Thymus (tissue), 14 donors: ENCODE measurements at places on chromosomes 16 and 17.

- no peak for DNase-seq
Measured at GRCh38 chr17:51611585-51611984, 351.2 kb downstream of the UTP18 start.

- DNase-seq: no peak
Measured at GRCh38 chr17:6374761-6375312, 60.1 kb downstream of the AIPL1 start.

DNA sequence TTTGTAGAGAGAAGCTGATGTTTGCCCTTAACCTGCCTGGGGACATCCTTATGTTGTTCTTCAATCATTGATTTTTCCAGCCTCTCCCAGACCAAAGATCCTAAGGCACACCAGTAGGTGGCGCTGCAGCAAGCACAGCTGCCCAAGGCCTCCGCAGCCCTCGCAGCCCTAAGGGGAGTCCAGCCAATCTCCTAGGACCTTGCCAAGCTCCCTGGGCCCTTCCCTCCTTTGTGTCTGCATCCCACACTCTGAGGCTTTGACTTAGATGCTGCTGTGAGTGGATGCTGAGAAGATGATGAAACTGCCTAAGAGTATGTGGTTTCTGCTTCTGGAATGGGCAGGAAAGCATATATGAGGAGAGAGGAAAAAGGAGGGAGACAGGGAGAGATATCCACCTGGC, 47.1 kb downstream of the SPACA3 start:
- DNase-seq: no peak

GRCh38 chr17:79084291-79085153, 9.9 kb downstream of the ENGASE start:
- DNase-seq: no peak

DNA sequence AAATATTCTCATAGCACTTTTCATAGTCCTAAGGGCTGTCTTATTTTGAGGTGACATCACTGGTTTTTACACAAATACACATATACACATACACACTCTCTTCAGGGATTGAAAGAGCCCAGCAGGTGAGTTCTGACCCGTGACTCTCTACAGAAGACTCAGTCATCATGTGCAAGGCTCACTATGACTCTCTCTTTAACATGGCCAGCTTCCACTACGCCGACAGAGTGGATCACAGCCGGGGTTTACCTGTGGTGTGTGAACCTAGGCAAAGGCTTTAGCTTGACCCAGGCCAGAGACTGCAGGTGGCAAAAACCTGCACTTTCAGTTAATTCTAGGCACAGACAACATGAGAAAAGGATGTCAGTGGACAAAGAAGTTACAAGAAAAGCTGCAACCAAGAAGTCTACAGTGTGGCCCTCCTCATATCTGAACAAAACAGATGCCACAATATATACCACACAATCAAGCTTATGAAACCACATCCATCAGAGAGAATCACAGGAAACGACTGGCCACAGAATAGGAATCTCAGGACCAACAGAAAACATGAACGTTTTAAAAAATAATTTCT, 56.5 kb downstream of the CYTH1 start:
- no peak for DNase-seq

DNA sequence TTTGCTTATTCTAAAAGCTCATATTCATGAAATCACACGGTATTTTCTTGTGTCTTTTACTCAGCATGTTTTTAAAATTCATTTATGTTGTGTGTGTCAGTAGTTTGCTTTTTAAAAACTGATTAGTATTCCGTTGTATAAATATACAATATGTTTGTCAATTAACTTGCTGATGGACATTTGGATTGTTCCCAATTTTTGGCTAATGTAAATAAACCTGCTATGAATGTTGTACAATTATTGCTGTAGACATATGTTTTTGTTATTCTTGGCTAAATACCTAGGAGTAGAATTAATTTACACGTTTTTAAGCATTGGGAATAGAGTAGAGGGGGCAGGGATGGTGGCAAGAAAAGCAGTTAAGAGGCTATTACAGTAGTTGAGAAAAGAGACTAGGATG, 199.5 kb upstream of the CCL2 start:
- no peak for DNase-seq

- DNase-seq: no peak
Measured at GRCh38 chr16:22035153-22035552, 27.2 kb downstream of the MOSMO start.

DNA sequence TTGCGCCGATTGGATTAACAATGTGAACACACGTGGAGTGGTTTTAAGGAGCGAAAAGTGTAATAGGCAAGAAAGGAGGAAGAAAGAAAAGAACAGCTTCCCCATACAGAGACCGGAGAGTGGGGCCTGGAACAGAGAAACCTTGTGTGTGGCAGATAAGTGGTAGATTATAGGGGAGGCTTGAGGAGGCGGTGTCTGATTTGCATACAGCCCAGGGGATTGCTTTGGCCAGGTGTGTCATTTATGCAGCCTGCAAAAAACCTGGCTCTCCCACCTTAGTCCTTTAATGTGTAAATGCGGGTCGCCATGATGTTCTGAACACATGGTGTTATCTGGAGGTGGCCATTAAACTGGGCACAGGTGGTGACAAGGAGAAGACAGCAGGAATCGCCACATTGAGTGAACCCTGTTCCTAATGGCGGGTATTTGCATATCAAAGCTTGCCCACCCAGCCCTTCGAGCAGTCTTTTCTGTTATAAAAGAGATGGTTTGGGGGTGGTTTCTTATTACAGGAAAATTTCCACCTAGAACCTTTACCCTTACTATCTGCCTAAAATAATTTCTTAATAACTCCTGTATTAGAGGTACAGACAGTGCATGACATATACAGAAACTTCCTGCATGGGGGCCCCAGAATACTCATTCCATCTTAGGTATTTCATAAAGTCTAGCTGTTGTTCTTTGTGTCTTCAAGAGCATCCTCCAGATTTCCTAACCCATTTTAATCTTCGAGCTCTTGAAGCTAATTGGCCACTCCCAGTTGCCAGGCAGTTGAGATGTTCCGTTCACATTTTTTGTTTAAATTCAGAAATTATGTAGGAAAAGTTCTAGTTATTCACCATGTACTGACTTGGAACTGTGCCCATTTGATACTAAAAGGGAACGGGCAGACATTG, 292.5 kb downstream of the RBFOX1 start:
- no peak for DNase-seq

- DNase-seq: no peak
Measured at GRCh38 chr16:13957197-13958078, 37.5 kb downstream of the ERCC4 start.

DNA sequence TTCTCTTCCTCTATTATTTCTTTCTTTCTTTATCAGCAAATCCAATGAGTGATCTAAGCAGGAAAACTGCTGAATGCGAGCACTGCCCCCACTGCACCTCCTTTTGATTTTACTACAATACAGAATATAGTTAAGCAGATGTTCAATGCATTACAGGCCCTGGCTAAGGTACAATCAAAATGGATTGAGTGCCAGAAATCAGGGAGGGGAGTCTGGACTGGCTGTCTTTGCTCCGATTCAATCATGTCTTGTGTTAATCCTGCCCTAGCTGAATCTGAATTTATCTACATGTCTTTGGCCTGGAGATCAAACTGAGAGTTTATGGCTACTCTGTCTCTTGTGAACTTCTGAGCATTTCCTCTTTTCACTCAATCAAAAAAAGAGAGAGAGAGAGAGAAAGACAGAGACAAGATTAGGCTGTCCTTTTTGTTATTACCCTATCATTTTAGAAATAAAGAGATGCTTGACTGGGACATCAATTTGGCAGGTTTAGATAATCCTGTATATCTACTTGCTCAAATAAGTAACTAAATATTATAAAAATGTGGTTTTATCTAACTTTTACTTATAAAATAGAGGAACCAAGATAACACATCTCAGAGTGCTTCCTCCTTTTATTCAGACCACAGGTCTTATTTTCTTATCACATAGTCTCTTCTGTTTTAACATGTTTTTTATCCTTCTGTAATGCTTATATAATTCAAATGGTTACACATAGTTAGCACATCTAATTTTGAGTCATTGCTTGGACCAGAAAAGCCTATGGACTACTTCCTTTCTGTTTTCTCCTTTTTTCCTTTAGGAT, 656.2 kb downstream of the KCNJ2 start:
- no peak for DNase-seq

GRCh38 chr16:63737633-63738032, 1384.2 kb downstream of the CDH11 start:
- DNase-seq: no peak

GRCh38 chr17:33977729-33978514, 277.2 kb upstream of the CCL2 start:
- DNase-seq: no peak

DNA sequence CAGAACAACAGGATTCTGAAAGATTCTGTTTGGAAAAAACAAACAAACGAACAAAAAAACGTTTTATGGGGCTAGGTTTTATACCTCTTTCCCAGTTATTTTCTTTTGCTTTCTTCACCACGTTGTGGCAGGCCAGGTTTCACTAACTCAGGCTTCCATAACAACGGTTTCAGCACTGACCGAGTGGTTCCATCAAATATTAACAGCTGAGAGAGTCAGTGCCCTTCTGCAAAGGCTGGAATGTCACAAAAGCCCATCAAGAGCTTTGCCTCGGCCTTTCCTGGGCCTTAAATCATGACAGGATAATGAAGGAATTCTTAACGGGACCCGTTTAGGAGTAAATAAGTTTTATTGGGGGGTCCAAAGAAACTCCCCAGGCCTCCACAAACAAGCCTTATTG, 34.2 kb downstream of the MPHOSPH6 start:
- DNase-seq: no peak

GRCh38 chr17:15261258-15261801, 3.8 kb downstream of the PMP22 start:
- DNase-seq: no peak

DNA sequence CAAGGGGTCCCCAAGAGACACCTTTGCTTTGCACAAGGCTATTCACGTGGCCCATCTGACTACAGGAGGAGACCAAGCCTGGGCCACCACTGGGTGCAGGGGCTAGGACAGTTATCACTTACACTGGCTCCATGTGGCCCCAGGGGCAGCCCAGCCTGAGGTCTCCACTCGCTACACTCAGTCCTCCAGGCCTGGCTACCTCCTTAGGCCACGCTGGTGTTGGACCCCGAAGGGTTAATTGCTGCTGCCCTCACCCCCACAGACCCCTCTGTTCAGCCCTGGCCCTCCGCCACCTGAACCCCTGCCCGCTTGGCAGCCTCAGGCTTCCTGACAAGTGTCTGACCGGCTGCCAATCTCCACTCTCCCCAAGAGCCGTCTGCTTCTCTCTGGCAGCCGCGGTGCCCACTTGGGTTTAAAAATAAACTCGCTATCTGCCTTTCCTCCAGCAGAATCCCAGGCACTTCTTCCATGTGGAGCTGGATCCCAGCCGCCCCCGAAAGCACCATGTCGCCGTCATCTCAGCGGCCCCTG, 27.8 kb downstream of the ADAM11 start:
- no peak for DNase-seq

DNA sequence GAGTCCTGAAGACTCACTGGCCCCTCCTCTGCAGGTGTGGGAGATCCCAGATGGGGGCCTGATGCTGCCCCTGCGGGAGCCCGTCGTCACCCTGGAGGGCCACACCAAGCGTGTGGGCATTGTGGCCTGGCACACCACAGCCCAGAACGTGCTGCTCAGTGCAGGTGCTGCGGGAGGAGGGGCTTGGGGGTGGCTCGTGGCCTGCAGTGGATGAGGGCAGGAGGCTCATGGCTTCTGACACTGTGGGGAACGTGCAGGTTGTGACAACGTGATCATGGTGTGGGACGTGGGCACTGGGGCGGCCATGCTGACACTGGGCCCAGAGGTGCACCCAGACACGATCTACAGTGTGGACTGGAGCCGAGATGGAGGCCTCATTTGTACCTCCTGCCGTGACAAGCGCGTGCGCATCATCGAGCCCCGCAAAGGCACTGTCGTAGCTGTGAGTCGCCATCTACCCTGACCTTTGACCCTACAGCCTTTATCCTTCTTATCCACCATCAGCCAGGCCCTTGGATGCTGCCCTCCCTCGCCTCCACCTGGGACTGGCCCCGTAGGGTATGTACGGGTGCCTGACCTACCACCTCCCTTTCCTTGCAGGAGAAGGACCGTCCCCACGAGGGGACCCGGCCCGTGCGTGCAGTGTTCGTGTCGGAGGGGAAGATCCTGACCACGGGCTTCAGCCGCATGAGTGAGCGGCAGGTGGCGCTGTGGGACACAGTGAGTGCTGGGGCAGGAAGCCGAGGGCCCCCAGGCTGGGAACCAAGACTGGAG, 3.6 kb downstream of the CORO1A start:
- DNase-seq: peak; percentile 86

GRCh38 chr17:82031885-82032627, 578 bp downstream of the RAC3 start:
- no peak for DNase-seq

DNA sequence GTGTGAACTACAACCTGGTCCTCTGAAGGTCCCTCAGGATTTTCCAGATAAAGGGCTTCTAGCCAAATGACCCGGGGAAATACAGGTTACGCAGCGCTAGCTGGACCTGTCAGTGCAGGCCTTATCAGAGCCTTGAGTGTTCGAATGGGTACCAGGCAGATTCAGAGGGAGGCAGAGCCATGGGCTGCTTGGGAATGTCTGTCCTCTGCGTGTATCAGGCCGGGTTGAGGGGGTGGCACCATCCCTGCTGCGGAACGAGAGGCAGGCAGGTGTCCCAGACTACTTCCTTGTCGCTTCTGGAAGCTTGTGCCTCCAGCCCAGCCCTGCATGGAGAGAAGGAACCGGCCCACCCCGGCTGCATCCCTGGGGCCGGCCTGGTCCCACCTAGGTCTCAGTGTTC, 33.6 kb upstream of the SSTR5 start:
- DNase-seq: no peak

GRCh38 chr16:69334696-69335095, 4.3 kb upstream of the PDF start:
- DNase-seq: no peak

- peak; percentile 47 for DNase-seq
Measured at GRCh38 chr17:35433075-35433894, 985 bp upstream of the SLFN12 start.

DNA sequence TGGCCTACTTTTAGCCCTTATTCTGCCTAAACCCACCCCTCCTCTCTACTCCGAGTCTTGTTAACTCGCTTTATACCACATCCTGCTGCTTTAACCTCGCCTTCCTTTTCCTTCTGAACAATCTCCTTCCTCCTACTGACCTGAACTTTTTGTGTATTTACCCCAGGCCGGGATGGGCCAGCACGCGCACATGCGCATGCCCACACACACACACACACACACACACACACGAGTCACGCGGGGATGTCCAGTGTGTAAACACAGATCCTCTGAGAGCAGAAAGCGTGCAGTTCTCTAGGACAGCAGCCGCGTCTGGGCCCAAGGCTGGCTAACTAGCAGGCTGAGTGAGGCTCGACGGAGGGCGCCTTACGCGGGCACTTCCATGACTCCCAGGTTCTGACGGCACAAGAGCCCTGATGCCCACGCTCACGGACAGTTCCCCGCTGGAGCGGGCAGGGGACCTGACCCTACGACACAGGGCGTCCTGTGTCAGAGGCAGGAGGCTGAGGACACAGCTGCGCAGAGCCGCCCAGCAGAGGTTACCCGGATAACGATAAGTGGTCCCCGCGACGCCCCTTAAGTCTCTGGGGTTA, 610 bp downstream of the PIK3R5 start:
- no peak for DNase-seq
